ENCODE measurements at places on chromosomes 11 and 22.

- no peaks in the 10 kb centered on the region for H3K4me1 ChIP-seq
- no peaks in the 10 kb centered on the region for H3K27me3 ChIP-seq
- H3K27ac ChIP-seq: no peak overlapping the region
- H3K4me3 ChIP-seq: no peak overlapping the region
Measured at GRCh38 chr22:25363474-25363873, 144.0 kb downstream of the CRYBB2 start.

- no peak overlapping the region for H3K4me3 ChIP-seq
- no peak overlapping the region for H3K27ac ChIP-seq
- peaks cover 37% of the 10 kb centered on the region for H3K27me3 ChIP-seq
- H3K36me3 ChIP-seq: no peaks in the 10 kb centered on the region
Measured at GRCh38 chr22:38861927-38862326, 10.1 kb downstream of the CBX6 start.

GRCh38 chr22:35987487-35987886, 41.1 kb downstream of the RBFOX2 start:
- H3K4me1 ChIP-seq: peaks cover 30% of the 10 kb centered on the region
- no peaks in the 10 kb centered on the region for H3K36me3 ChIP-seq
- H3K27ac ChIP-seq: no peak overlapping the region
- H3K27me3 ChIP-seq: no peaks in the 10 kb centered on the region
- no peak overlapping the region for H3K4me3 ChIP-seq
- no peak for DNase-seq

DNA sequence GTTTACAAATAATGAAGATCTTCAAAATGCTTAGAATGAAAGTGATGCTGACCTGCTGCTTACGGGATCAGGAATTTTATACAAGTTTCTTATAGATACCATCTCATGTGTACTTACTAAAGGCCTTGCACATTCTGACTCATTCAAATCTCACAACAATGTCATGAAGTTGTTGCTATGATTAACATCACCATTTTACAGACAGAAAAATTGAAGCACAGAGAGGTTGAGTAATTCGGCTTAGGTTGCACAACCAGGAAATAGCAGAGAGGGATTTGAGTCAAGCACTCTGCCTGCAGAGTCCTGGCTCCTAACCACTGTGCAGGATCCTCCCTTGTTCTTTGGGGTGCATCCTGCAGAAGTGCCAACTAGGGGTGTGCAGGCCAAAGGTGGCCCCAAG, 471.9 kb downstream of the MIAT start:
- no peaks in the 10 kb centered on the region for H3K36me3 ChIP-seq
- no peak for DNase-seq
- H3K27ac ChIP-seq: no peak overlapping the region
- no peak overlapping the region for H3K4me3 ChIP-seq
- no peaks in the 10 kb centered on the region for H3K4me1 ChIP-seq

DNA sequence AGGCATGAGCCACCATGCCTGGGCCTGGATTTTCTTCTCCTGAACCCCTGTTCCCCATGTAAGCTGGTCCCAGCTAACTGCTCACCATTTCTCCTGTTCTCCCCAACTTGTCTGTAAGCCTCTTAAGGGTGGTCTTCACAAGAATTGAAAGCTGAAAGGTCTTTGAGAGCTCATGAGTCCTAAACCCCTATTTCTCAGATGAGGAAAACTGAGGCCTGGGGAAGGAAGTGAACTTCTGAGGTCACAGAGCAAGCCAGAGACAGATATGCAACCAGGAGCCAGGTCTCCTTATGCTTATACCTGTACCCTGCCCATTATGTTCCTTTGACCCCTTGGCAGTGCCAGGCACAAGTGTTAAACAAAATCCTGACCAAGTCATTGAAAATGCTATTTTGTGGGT, 16.3 kb downstream of the NPTXR start:
- H3K4me1 ChIP-seq: no peaks in the 10 kb centered on the region
- no peak overlapping the region for H3K27ac ChIP-seq
- H3K27me3 ChIP-seq: peaks cover 7% of the 10 kb centered on the region
- H3K36me3 ChIP-seq: no peaks in the 10 kb centered on the region
- DNase-seq: no peak
- no peak overlapping the region for H3K4me3 ChIP-seq

GRCh38 chr11:6321356-6321755, 1.1 kb upstream of the CAVIN3 start:
- no peaks in the 10 kb centered on the region for H3K27me3 ChIP-seq
- peaks cover 17% of the 10 kb centered on the region for H3K4me1 ChIP-seq
- peak overlapping the region; percentile 62 for H3K4me3 ChIP-seq
- peak overlapping the region; percentile 96 for H3K27ac ChIP-seq
- DNase-seq: no peak

DNA sequence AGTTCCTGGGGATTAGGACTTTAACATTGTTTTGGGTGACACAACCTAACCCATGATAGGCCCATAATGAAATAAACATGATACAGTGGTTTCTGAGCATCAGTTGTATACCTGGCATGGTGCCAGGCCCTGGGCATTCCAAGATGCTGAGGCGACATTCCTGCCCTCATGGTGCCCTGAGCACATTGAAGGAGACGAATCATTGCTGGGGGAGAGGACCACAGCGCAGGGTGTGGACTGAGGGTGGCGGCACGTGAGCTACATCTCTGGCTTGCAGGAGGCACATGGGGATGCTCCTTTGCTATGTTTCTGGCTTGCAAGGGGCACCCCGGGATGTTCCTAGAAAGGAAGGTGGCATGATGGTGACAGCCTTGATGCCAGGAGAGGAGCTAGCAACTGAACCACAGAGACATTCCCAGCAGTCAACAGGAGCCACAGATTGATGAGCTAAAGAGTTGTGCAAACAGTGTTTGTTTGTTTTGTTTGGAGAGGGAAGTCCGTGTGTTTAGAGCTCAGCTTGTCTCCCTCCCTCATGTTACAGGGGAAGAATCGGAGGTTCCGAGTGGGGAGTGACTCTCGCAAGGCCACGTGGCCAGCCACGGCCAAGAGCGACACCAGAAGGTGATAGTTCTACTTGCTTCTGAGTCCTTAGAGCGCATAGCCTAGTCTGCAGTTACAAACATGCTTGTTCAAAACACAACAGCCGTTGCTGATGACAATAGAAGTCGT, 106.4 kb downstream of the MIAT start:
- no peak overlapping the region for H3K4me3 ChIP-seq
- no peak overlapping the region for H3K27ac ChIP-seq
- no peak for DNase-seq
- no peaks in the 10 kb centered on the region for H3K4me1 ChIP-seq

- H3K36me3 ChIP-seq: no peaks in the 10 kb centered on the region
- no peak overlapping the region for H3K4me3 ChIP-seq
- H3K4me1 ChIP-seq: no peaks in the 10 kb centered on the region
- H3K27ac ChIP-seq: no peak overlapping the region
- H3K27me3 ChIP-seq: no peaks in the 10 kb centered on the region
Measured at GRCh38 chr11:6843670-6844069, 1.8 kb upstream of the OR10A5 start.

- H3K4me1 ChIP-seq: no peaks in the 10 kb centered on the region
- no peak for DNase-seq
Measured at GRCh38 chr11:10641177-10641911, 52.2 kb downstream of the IRAG1 start.

DNA sequence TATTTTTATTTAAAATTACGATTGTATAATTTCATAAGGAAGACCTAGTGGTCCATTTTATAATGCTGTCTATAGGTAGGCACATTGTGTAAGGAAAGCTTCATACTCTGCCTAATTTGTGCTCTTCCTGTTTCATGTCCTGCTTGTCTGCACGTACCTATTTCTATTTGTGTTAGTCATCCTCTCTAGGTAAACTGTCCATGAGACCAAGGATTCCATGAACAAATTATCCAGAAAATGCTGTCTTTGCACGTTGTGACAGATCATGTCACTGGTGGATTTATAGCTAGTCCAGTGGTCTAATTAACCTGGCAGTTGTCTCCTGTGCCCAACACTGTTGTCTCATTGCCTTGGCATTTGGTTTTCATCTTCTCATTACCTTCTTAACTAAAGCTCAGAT, 44.7 kb downstream of the DNAJC24 start:
- H3K4me3 ChIP-seq: no peak overlapping the region
- no peaks in the 10 kb centered on the region for H3K27me3 ChIP-seq
- H3K4me1 ChIP-seq: peaks cover 9% of the 10 kb centered on the region
- DNase-seq: no peak

Data from gastrocnemius medialis (tissue), 4 donors.